ENCODE measurements at places on chromosomes 2 and 18. TPM values are rescaled to one million over a fixed set of nuclear protein-coding genes. Genes with fewer than 3 reads are reported as not detected.

PLB1 gene
- not detected for polyA plus RNA-seq

CAPN14 gene
- polyA plus RNA-seq = 2.9 TPM

METTL4 gene
- 11.6 TPM for polyA plus RNA-seq

SLC19A3 gene
- not detected for polyA plus RNA-seq

SEC11C gene
- 260 TPM for polyA plus RNA-seq

GRB14 gene
- polyA plus RNA-seq = not detected

DTNB gene
- polyA plus RNA-seq = 16.5 TPM

FRZB gene
- polyA plus RNA-seq = 0.90 TPM

ICA1L gene
- 2.2 TPM for polyA plus RNA-seq

HOXD8 gene
- polyA plus RNA-seq = not detected

ESPNL gene
- polyA plus RNA-seq = 5.5 TPM

WNT10A gene
- 2.4 TPM for polyA plus RNA-seq

ZNF514 gene
- polyA plus RNA-seq = 3.7 TPM

INPP1 gene
- 2.7 TPM for polyA plus RNA-seq

CRYGC gene
- not detected for polyA plus RNA-seq

LOXHD1 gene
- not detected for polyA plus RNA-seq

CACNB4 gene
- 0.43 TPM for polyA plus RNA-seq

CYP27A1 gene
- polyA plus RNA-seq = 0.83 TPM

MMADHC gene
- 106 TPM for polyA plus RNA-seq

FASTKD1 gene
- polyA plus RNA-seq = 15.1 TPM

MYO5B gene
- 1.2 TPM for polyA plus RNA-seq

PRKAG3 gene
- polyA plus RNA-seq = not detected

EPB41L3 gene
- polyA plus RNA-seq = 0.39 TPM

NUP35 gene
- 6.0 TPM for polyA plus RNA-seq

LRRC30 gene
- polyA plus RNA-seq = not detected

EN1 gene
- not detected for polyA plus RNA-seq
